ENCODE measurements at places on chromosomes 2 and 18.
A peak's percentile ranks its signal among the peaks of the same experiment; 100 is the strongest.

DNA sequence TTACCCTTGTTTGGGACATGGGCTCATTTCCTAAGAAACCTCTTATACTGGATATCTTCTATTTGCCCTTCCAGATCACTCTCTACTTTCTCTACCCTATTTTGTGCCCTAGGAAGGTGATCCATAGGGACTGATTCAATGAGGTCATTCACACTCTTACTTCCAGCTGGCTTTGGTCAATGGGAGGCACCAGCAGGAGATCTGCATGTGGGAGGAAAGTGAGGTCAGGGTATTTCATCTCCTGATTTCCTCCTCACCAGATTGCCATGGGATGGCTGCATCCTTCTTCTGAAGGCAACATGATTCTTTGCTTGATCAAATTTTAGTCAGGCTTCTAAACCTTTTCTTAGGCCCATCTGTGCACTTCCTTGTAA lies 15.2 kb downstream of the M1AP start:
- H3K4me3 ChIP-seq = no peak overlapping the region
- H3K27me3 ChIP-seq = no peaks in the 10 kb centered on the region
- no peak for DNase-seq
- no peak overlapping the region for H3K27ac ChIP-seq
- no peaks in the 10 kb centered on the region for H3K4me1 ChIP-seq

- H3K4me3 ChIP-seq = no peak overlapping the region
- H3K27ac ChIP-seq = no peak overlapping the region
- no peaks in the 10 kb centered on the region for H3K36me3 ChIP-seq
- H3K27me3 ChIP-seq = no peaks in the 10 kb centered on the region
- H3K4me1 ChIP-seq = no peaks in the 10 kb centered on the region
- no peak for DNase-seq
These were observed 106.2 kb upstream of the BZW1 start for GRCh38 chr2:200705305-200706041.

- no peak overlapping the region for H3K4me3 ChIP-seq
- H3K4me1 ChIP-seq = no peaks in the 10 kb centered on the region
- no peak for DNase-seq
These were observed 151.2 kb downstream of the CAPN13 start for GRCh38 chr2:30656079-30656478.

GRCh38 chr2:133733901-133734255 lies 165.6 kb upstream of the NCKAP5 start:
- no peak overlapping the region for H3K4me3 ChIP-seq
- H3K36me3 ChIP-seq = no peaks in the 10 kb centered on the region
- DNase-seq = no peak
- H3K27me3 ChIP-seq = no peaks in the 10 kb centered on the region
- H3K4me1 ChIP-seq = no peaks in the 10 kb centered on the region
- no peak overlapping the region for H3K27ac ChIP-seq

GRCh38 chr2:190978389-190979053 lies 35.5 kb downstream of the STAT1 start:
- peaks cover 38% of the 10 kb centered on the region for H3K4me1 ChIP-seq
- H3K4me3 ChIP-seq = no peak overlapping the region
- no peak for DNase-seq
- H3K36me3 ChIP-seq = peaks cover 98% of the 10 kb centered on the region

GRCh38 chr18:62447652-62448051 lies 75.2 kb upstream of the ZCCHC2 start:
- no peak for DNase-seq
- H3K4me1 ChIP-seq = peaks cover 20% of the 10 kb centered on the region
- no peaks in the 10 kb centered on the region for H3K36me3 ChIP-seq
- no peak overlapping the region for H3K27ac ChIP-seq
- H3K27me3 ChIP-seq = no peaks in the 10 kb centered on the region
- H3K4me3 ChIP-seq = no peak overlapping the region

DNA sequence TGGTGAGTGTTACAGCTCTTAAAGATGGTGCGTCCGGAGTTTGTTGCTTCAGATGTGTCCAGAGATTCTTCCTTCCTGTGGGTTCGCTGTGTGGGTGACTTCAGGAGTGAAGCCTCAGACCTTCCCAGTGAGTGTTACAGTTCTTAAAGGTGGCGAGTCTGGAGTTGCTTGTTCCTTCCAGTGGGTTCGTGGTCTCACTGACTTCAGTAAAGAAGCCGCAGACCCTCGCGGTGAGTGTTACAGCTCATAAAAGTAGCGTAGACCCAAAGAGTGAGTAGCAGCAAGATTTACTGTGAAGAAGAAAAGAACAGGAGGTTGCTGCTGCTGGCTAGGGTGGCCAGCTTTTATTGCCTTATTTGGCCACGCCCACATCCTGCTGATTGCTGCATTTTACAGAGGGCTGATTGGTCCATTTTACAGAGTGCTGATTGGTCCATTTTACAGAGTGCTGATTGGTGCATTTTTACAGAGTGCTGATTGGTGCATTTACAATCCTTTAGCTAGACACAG lies 34.0 kb upstream of the SPTBN1 start:
- no peaks in the 10 kb centered on the region for H3K36me3 ChIP-seq
- DNase-seq = no peak
- H3K27me3 ChIP-seq = no peaks in the 10 kb centered on the region
- H3K4me1 ChIP-seq = peaks cover 36% of the 10 kb centered on the region

DNA sequence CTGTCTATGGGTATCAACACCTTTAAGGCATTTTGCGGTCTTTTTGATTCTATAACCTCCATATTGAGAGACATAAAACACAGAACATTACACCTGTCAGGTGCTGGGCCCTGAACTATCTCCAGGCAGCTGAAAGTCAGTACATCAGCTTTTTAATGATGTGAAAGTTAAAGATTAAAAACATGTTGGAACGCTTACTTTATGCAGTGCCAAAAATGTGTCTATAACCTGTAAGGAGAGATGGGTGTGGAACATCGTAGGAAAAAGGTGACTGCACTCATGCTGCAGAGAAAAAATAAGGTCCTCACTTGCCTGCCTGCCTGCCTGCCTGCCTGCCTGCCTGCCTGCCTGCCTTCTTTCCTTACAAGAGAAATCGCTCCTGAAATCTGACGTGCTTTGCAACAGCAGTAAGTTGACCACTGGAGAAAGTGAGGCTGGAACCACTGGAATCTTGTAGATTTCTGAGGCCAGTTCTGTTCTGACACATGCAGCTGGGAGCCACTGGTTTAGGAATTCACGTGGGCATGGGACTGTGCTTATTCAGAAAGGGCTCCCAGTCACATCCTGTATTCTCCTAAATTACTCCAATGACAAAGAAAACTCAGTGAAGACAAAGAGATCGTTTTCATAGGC lies 34.1 kb downstream of the BCL11A start:
- no peak for DNase-seq
- H3K36me3 ChIP-seq = no peaks in the 10 kb centered on the region
- no peak overlapping the region for H3K27ac ChIP-seq
- no peak overlapping the region for H3K4me3 ChIP-seq

DNA sequence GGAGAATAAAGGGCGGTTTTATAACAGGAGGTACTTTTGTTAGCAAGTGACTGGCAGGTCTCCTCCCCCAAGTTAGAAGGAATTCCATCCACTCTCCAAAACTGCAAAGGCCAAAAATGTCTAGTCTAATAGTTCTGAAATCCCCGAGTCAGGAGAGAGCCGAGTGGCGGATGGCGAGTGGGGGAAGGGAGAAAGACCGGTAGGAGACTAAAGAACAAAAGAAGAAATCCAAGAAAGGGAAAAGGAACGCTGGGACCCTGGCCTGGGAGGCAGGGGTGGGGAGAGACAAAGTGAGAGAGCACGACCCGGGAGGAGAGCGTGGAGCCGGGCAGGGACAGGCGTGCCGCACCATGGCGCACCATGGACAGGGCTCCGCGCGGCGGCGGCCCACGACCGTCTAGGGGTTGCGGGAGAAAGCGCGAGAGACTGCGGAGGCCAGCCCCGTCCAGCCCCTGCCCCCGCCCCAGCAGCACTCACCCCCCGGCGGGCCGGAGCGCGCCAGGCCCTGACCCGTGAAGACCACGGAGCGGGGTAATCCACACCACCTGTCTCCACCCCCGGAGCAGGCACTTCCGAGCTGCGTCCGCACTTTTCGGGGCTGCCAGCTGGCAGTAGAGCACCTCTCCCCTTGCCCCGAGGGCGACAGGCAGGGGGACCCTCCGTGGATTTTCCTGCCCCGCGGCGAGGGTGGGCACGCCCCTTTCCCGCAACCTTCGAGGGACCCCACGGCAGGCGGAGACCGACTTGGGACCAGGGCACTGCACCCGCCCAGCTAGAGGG lies 1.6 kb downstream of the CDH2 start:
- no peaks in the 10 kb centered on the region for H3K4me1 ChIP-seq
- H3K36me3 ChIP-seq = no peaks in the 10 kb centered on the region
- H3K4me3 ChIP-seq = no peak overlapping the region
- H3K27ac ChIP-seq = no peak overlapping the region

GRCh38 chr18:68588169-68588568 lies 126.7 kb downstream of the TMX3 start:
- no peaks in the 10 kb centered on the region for H3K27me3 ChIP-seq
- no peak overlapping the region for H3K27ac ChIP-seq
- no peaks in the 10 kb centered on the region for H3K4me1 ChIP-seq
- H3K36me3 ChIP-seq = no peaks in the 10 kb centered on the region

- no peaks in the 10 kb centered on the region for H3K36me3 ChIP-seq
- no peak for DNase-seq
- no peaks in the 10 kb centered on the region for H3K27me3 ChIP-seq
These were observed 272.6 kb upstream of the NT5C1B start for GRCh38 chr2:18861951-18862350.

GRCh38 chr2:215407061-215407460 lies 28.8 kb downstream of the FN1 start:
- H3K27me3 ChIP-seq = no peaks in the 10 kb centered on the region
- no peak for DNase-seq
- peaks cover 62% of the 10 kb centered on the region for H3K36me3 ChIP-seq
- no peaks in the 10 kb centered on the region for H3K4me1 ChIP-seq
- no peak overlapping the region for H3K27ac ChIP-seq
- H3K4me3 ChIP-seq = no peak overlapping the region

GRCh38 chr18:73407506-73407905 lies 539.7 kb upstream of the NETO1 start:
- H3K4me3 ChIP-seq = no peak overlapping the region
- no peaks in the 10 kb centered on the region for H3K4me1 ChIP-seq
- H3K36me3 ChIP-seq = no peaks in the 10 kb centered on the region
- no peak for DNase-seq
- no peak overlapping the region for H3K27ac ChIP-seq
- H3K27me3 ChIP-seq = no peaks in the 10 kb centered on the region

GRCh38 chr2:157170299-157170698 lies 87.2 kb upstream of the GALNT5 start:
- no peak for DNase-seq
- H3K27me3 ChIP-seq = no peaks in the 10 kb centered on the region
- no peaks in the 10 kb centered on the region for H3K36me3 ChIP-seq
- no peak overlapping the region for H3K4me3 ChIP-seq
- H3K4me1 ChIP-seq = no peaks in the 10 kb centered on the region
- no peak overlapping the region for H3K27ac ChIP-seq

DNA sequence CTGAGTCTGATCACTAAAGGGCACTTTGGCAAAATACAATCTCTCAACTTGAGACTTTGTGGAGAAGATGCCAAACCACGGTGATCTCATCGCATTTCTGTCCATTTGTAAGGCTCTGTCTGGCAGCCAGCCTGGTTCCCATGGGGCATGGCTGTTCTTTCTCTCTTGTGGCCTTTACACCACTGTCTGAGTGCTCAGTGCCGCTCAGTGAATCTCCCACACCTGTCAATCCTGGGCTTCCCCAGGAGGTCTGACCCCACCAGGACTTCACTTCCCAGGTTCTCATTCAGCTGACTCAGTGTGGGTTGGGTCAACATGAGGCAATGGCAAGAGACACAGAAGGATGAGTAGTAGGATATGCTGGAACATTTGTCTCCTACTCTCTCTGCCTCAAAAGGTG lies 96.8 kb upstream of the TRIB2 start:
- H3K4me3 ChIP-seq = no peak overlapping the region
- no peak overlapping the region for H3K27ac ChIP-seq
- H3K27me3 ChIP-seq = no peaks in the 10 kb centered on the region
- no peaks in the 10 kb centered on the region for H3K4me1 ChIP-seq

DNA sequence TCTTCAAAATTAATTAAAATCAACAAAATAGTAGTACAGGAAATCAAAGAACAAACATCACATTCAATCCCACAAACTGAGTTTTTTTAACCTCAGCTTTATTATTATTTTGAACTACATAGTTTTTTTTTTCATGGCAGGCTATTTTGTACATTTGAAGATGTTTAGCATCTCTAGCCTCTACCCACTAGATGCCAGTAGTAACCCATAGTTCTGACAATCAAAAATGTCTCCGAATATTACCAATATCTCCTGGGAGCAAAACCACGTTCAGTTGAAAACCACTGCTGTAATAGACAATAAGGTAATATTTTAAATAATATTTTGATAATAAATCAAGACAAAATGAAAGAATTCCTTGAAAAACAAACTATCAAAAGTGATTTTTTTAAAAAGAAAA lies 702.6 kb upstream of the LRRTM1 start:
- no peaks in the 10 kb centered on the region for H3K4me1 ChIP-seq
- H3K27me3 ChIP-seq = no peaks in the 10 kb centered on the region

GRCh38 chr2:128639693-128640092 lies 321.0 kb upstream of the HS6ST1 start:
- H3K27me3 ChIP-seq = no peaks in the 10 kb centered on the region
- no peak overlapping the region for H3K4me3 ChIP-seq
- H3K36me3 ChIP-seq = no peaks in the 10 kb centered on the region
- no peak overlapping the region for H3K27ac ChIP-seq
- peak; percentile 27 for DNase-seq
- no peaks in the 10 kb centered on the region for H3K4me1 ChIP-seq

GRCh38 chr2:70934981-70935380 lies 719 bp upstream of the ATP6V1B1 start:
- no peaks in the 10 kb centered on the region for H3K4me1 ChIP-seq
- no peak for DNase-seq
- H3K27me3 ChIP-seq = no peaks in the 10 kb centered on the region
- no peaks in the 10 kb centered on the region for H3K36me3 ChIP-seq
- no peak overlapping the region for H3K27ac ChIP-seq
- no peak overlapping the region for H3K4me3 ChIP-seq

GRCh38 chr2:71882949-71883472 lies 264.7 kb downstream of the CYP26B1 start:
- peak; percentile 79 for DNase-seq
- no peak overlapping the region for H3K27ac ChIP-seq
- H3K27me3 ChIP-seq = no peaks in the 10 kb centered on the region

DNA sequence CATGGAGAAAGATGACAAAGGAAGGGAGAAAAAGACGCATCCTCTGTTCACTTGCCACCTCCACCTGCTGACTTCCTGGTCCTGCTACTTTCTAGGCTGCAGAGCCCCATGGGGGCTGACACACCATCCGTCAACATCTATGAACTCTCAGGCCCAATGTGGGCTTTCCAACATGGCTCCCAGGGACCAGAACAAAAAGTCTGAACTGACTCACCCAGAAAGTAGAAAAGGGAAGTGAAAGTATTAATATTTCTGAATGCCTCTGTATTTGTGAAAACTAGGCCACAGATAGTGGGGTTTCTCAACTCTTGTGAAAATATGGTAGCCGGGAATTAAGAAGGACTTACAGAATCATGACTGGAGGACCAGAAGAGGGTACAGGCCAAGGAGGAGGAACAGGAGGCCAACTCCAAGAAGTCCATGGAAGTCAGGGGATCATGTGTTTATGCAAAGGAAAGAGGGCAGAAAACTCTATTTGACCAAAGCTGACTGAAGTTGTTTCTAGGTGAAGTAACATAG lies 123.1 kb upstream of the CAB39 start:
- no peak overlapping the region for H3K27ac ChIP-seq
- H3K36me3 ChIP-seq = no peaks in the 10 kb centered on the region
- no peak for DNase-seq
- no peaks in the 10 kb centered on the region for H3K4me1 ChIP-seq
